ENCODE measurements at places on chromosomes 13 and 19. TPM values are rescaled to one million over a fixed set of nuclear protein-coding genes. Genes with fewer than 3 reads are reported as not detected.
A peak's percentile ranks its signal among the peaks of the same experiment; 100 is the strongest.

DENND1C gene
- total RNA-seq, result 0.90 TPM

URI1 gene
- total RNA-seq, result 18.8 TPM

DNA sequence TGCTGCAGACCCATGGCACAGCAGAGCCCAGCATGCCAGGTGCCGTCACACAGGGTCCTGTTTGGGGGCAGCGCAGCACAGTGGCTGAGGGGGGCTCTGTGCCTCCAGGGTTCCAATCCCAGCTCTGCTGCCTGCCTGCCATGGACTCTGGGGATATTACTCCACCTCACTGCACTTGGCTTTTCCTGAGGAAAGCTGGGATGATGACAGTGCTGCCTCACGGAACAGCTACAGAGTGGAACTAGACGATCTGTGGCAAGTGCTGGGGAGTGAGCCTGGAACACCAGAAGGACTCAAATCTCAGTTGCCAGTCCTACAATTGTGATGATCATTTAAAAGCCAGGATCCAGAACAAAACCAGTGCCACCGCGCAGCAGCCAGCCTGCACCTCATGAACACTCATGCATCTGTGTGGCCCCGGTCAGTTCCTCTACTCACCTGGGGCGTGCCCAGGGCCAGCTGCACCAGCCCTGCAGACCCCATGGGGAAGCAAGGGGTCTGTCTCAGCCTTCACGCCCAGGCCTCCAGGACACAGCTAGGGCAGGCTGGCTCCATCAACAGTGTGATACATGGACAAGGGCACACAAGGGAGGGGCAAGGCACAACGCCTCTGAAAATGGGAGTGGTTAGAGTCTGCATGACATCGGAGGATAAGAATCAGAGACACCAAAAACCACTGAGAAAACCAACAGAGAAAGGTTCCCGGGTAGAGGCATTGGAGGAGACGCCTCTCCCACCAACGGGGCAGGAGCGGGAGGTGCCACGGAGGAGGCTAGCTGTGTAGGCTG is 55.2 kb downstream of the ATP7B start:
- no peak overlapping the region for H3K27ac ChIP-seq
- no peak for DNase-seq
- H3K4me3 ChIP-seq, result no peak overlapping the region
- no peaks in the 10 kb centered on the region for H3K27me3 ChIP-seq

DNA sequence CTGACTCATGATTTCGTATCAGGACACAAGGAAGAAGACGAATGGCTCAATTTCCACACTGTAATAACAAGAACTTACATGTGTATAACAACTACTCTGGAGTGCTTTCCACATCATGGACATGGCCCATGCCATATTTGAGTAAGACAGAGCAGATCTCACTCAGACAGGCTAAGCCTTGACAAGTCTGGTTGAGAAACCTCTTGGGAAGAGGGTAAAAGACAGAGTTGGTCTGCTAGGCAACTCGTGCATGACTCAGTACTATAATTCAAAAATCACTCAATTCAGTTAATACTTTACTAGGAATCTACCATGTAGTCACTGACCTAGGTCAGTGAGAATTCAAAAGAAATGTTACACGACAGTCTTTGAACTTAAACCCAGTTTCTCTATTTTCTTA is 5.7 kb upstream of the THSD1 start:
- no peaks in the 10 kb centered on the region for H3K27me3 ChIP-seq
- DNase-seq, result no peak
- H3K36me3 ChIP-seq, result no peaks in the 10 kb centered on the region
- peak overlapping the region; percentile 5 for H3K27ac ChIP-seq
- H3K4me1 ChIP-seq, result no peaks in the 10 kb centered on the region

MISP gene
- not detected for total RNA-seq

GRCh38 chr19:55459950-55460657 is 1.3 kb downstream of the ISOC2 start:
- peaks cover 12% of the 10 kb centered on the region for H3K4me1 ChIP-seq
- no peak for DNase-seq
- peak overlapping the region; percentile 97 for H3K4me3 ChIP-seq
- no peaks in the 10 kb centered on the region for H3K27me3 ChIP-seq

DNA sequence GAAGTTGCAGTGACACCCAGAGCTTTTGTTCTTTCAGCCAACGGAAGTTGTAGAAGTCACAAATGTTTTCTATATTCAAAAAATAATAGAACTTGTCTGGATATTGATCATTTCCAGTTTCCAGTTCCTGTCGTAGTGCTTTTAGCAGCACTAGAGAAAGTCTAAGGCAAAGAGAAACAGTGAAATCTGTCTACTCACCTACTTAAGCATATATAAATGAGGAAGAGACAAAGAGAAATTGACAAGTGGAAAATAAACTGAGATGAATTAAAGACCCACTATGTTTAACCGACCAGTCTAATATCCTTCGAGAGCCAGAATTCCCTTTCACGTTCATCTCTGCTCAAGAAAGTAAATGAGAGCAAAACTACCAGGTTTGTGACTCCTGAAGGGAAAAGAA is 36.7 kb downstream of the DACH1 start:
- H3K27ac ChIP-seq, result no peak overlapping the region
- H3K4me1 ChIP-seq, result no peaks in the 10 kb centered on the region
- DNase-seq, result no peak
- no peaks in the 10 kb centered on the region for H3K36me3 ChIP-seq
- H3K4me3 ChIP-seq, result no peak overlapping the region

DNA sequence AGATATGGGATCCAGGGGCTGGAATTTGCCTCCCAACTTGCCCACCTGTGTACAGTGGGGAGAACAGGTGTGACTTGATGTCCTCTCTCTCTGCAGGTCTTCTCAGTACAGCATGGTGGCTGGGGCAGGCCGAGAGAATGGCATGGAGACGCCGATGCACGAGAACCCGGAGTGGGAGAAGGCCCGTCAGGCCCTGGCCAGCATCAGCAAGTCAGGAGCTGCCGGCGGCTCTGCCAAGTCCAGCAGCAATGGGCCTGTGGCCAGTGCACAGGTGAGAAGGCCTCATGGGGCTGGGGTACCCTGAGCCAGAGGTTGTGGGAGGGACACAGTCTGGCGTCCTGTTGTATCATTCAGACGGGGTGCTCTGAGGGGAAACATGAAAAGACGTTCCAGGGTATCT is 3.0 kb downstream of the LENG8 start:
- peaks cover 21% of the 10 kb centered on the region for H3K4me1 ChIP-seq
- H3K36me3 ChIP-seq, result peaks cover 53% of the 10 kb centered on the region
- no peaks in the 10 kb centered on the region for H3K27me3 ChIP-seq
- H3K4me3 ChIP-seq, result no peak overlapping the region

GRCh38 chr19:41801792-41802211 is 5.4 kb downstream of the CEACAM3 start:
- H3K27ac ChIP-seq, result no peak overlapping the region
- peak; percentile 29 for DNase-seq
- no peaks in the 10 kb centered on the region for H3K36me3 ChIP-seq
- no peak overlapping the region for H3K4me3 ChIP-seq

FRY gene
- 44.5 TPM for total RNA-seq

HRC gene
- 0.19 TPM for total RNA-seq

DNA sequence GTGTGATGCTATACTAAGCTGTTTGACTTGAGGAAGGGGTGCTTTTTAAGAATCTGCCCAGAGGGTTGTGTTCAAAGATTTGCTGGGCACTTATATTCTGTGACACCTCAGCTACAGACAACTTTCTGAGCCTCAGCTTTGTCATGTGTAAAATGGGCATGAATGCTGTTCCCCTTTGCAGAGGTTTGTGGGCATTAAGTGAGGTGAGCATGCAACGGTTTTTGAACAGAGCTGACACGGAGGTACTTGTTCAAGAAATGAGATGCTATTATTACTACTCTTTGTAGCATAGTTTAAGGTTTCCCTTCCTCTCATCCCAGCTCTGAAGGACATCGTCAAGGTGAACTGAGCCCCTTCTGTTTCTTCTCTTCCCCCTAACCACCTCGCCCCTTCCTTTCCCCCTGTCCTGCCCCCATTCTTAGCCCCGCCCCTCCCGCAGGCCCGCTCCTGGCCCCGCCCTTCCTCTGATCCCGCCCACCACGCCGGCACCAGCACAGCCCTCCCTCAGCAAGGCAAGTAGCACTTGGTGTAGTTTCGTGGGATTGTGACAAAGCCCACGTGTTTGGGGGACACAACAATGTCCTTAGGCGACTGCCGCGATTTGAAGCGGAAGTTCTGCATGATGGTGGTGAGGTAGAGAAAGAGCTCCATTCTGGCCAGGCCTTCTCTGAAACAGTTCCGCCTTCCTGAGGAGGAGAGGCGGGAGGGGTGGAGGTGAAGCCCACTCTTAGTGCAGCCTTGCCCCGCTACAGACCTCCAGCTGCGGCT is 26.1 kb upstream of the CYP2A7 start:
- H3K27ac ChIP-seq, result no peak overlapping the region
- no peak for DNase-seq
- no peaks in the 10 kb centered on the region for H3K36me3 ChIP-seq

DNA sequence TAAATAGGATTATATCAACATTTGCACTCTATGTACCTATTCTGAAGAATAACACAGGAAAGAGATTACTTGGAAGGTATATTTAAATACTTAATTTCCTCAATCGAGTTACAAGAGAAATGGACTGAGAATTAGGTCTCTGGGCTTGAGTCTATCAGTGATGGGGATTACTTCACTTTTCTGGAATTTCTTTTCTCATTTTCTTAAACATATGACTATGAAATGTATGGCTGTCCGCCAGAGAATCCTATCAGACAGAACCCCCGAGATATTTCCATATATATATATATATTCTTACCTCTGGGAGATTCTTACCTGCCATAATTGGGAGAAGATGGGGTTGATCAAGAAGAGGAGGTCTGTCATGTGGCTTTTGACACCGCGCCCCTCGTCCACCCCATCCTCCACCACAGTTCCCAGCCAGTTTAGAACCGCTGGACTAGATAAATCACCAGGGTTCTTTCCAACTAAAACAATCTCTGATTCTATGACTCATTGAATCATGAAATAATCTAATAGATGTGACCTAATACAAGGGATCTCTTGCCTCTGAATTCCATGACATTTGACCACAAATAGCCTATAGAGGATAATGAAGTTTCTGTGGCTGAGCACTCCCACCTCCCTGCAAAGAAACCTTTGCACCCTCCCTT is 231.3 kb downstream of the TBC1D4 start:
- H3K36me3 ChIP-seq, result no peaks in the 10 kb centered on the region
- no peak overlapping the region for H3K4me3 ChIP-seq
- no peaks in the 10 kb centered on the region for H3K4me1 ChIP-seq
- no peak overlapping the region for H3K27ac ChIP-seq
- DNase-seq, result no peak

DNA sequence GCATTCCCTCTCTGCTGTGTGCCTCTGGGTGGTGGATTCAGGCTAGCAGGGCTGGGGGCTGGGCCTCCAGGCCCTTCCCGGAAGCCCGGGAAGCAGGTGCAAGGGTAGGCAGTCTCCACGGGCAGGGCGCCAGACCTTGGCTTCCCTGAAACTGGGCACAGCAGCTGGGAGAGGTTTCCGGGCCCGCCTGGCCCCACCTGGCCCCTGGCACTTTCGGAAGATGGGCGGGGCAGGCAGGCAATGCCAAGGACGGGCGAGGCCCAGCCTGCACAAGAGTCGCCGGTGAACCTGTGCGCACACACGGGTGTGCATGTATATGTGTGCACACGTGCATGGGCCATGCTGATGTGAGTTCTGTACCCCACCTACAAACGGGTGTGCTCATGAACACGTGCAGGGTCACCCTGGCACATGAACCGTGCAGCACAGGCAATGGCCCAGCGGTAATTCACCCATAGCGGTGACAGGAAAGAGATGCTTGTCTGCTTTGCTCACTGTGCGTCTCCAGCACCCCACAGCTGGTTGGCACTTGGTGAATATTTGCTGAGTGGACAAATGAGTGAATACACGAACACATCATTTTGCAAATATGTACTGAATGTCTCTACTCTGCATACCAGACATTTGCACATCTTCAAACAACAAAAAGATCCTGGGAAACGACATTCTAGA is 15.3 kb downstream of the GADD45B start:
- H3K36me3 ChIP-seq, result no peaks in the 10 kb centered on the region
- peak; percentile 79 for DNase-seq
- H3K4me3 ChIP-seq, result no peak overlapping the region
- H3K27me3 ChIP-seq, result no peaks in the 10 kb centered on the region
- H3K27ac ChIP-seq, result no peak overlapping the region
- H3K4me1 ChIP-seq, result no peaks in the 10 kb centered on the region

DNA sequence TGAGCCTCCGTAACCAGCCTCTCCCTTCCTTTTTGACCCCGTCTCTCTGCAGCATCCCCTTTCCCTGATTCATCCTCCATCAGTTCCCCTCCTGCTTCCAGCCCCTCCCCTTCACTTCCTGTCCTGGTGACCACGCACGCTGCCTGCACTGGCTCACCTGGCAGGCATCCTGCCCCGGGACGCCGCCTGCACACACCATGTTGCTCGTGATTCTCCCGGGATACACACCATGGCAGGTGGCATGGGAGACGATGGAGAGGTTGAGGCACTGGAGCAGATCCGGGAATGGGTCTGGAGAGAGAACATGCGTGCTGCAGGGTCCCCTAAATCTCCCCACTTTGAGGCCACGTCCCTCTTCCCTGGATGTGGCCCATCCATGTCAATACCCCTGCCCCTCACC is 4.2 kb downstream of the KLK12 start:
- H3K4me3 ChIP-seq, result no peak overlapping the region
- no peaks in the 10 kb centered on the region for H3K36me3 ChIP-seq
- no peak for DNase-seq
- H3K27me3 ChIP-seq, result no peaks in the 10 kb centered on the region

MUC16 gene
- not detected for total RNA-seq

KLK12 gene
- total RNA-seq, result not detected

TNFSF9 gene
- total RNA-seq, result 0.55 TPM

GRCh38 chr13:93775027-93775426 is 548.4 kb downstream of the GPC6 start:
- H3K27ac ChIP-seq, result no peak overlapping the region
- no peaks in the 10 kb centered on the region for H3K27me3 ChIP-seq
- no peaks in the 10 kb centered on the region for H3K36me3 ChIP-seq
- DNase-seq, result no peak
- no peak overlapping the region for H3K4me3 ChIP-seq
- H3K4me1 ChIP-seq, result no peaks in the 10 kb centered on the region

PDE4C gene
- 0.44 TPM for total RNA-seq

- no peaks in the 10 kb centered on the region for H3K27me3 ChIP-seq
- no peaks in the 10 kb centered on the region for H3K36me3 ChIP-seq
- H3K4me1 ChIP-seq, result no peaks in the 10 kb centered on the region
- no peak overlapping the region for H3K27ac ChIP-seq
Measured at GRCh38 chr13:93356469-93356868, 129.9 kb downstream of the GPC6 start.

TPTE2 gene
- total RNA-seq, result not detected

DNA sequence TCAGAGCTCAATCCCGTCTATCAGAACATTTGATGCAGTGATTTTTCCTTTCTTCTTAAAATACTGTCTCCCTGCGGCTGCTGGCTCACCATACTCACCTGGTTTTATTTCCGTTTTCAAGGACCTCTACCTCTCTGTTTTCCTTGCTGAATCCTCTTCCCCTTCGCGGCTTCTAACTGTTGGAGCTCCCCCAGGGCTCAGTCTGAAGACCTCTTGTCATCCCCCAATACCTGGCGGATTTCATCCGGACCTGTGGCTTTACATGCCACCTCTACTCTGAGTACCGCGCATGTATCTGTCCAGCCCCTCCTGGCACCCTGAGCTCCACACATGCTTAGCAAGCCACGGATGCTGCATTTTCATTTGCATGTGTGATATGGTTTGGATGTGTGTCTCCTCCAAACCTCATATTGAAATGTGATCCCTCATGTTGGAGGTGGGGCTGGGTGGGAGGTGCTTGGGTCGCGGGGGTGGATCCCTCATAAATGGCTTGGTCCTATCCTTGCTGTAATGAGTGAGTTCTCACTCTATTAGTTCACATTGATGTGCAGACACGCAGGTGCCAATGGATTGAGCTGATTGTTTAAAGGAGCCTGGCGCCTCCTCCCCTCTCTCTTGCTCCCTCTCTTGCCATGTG is 106.2 kb upstream of the LSM14A start:
- no peak overlapping the region for H3K4me3 ChIP-seq
- no peak for DNase-seq
- H3K27me3 ChIP-seq, result no peaks in the 10 kb centered on the region
- H3K36me3 ChIP-seq, result no peaks in the 10 kb centered on the region
- H3K27ac ChIP-seq, result no peak overlapping the region
